ENCODE measurements at places on chromosomes 13 and 19.

- no peak for DNase-seq
These were observed 61.2 kb upstream of the FRY start for GRCh38 chr13:31970231-31970930.

DNA sequence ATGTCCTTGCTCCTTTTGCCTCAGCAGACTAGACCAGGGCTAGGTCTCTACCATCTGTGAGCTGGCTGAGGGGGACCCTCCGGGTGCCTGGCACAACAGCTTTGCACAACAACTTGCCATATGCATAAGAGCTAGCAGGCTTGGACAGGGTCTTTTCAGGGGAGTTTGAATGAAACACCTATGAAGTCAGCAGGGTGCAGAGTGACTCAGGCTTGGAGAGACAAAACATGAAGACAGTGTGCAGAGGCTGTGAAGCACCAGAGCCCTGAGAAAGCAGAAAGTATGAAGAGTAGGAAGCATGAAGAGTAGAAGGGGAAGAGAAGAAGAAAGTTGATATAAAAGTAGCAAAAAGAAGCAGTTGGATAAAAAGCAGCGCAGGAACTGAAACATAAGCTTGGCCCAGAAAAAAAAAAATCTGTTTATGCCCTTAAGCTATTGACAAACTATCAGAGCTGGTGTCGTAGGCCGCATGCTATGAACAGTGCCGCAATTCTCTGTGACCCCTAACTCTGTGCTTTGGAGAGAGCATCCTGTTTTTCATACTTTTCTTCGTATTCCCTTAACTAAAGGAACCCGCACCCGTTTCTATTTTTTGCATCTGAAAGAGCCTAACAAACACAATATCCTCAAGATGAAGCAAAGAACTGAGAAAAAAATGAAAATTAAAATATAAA is 52.7 kb upstream of the FAM216B start:
- DNase-seq = no peak

DNA sequence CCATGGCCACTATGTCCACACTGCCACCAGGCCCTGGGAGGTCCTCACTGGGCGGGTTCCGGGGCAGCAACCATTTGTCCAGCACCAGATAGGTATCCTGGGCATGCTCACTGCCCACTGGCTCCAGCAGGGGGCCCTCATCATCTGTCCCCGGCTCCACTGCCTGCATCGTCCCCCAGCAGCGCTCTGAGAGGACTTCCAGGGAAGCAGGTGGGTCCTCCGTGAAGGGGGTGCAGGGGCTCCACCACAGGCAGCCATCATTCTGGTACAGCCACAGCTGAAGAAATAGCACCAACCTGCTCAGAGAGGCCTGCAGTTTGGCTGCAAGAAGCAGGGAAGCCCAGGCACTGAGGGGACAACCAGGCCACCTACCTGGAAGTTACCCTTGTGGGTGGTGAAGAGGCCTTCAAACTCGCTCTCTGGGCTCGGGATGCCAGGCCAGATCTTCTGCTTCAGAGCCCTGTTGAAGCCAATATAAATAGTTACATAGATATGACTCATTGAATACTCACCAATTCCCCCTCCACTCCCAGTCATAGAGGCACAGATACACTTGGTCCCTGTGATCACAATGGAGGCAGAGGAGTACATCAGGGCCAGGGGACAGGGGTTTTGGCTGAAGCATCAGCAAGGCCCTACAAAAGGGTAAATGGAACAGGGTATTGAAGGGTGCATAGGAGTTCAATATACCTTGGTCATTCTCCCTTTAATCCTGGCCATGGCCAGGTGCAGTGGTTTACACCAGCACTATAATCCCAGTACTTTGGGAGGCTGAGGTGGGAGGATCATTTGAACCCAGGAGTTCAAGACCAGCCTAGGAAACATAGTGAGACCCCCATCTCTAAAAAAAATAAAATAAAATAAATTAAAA is 4.1 kb downstream of the SWSAP1 start:
- DNase-seq = peak; percentile 49

DNA sequence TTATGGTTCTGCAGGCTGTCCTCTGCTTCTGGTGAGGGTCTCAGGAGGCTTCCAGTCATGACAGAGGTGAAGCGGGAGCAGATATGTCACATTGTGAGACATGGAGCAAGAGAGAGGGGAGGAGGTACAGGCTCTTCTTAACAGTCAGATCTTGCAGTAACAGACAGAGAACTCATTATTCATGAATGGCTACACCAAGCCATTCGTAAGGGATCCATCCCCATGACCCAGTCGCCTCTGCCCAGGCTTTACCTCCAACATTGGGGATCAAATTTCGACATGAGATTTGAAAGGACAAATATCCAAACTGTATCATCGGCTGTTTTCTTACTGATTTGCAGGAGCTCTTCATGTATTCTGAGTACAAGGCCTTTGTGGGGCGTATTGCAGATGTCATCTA is 21.7 kb downstream of the ZNF507 start:
- no peak for DNase-seq

DNA sequence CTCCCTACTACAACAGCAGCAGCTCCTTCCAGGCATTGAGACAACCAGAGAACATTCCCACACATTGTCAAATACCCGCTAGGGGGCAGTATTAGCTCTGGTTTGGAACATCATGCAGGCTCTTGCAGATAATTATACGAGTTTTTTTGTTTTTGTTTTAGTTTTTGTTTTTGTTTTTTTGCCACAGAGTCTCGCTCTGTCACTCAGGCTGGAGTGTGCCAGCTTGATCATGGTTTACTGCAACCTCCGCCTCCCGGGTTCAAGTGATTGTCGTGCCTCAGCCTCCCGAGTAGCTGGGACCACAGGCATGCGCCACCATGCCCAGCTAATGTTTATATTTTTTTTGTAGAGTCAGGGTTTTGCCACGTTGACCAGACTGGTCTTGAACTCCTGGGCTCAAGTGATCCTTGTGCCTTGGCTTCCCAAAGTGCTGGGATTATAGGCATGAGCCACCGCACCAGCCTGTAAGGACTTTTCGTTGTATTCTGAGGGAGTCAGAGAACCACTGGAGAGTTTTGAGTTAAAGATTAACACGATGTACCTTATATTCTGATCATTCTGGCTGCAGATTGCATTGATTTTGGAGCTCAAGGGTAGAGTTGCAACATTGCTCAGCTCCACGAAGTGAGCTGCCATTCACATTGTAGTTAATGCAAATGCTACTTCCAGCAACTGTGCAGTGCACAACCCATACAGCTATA is 41.7 kb upstream of the CEACAM20 start:
- DNase-seq = peak; percentile 74

DNA sequence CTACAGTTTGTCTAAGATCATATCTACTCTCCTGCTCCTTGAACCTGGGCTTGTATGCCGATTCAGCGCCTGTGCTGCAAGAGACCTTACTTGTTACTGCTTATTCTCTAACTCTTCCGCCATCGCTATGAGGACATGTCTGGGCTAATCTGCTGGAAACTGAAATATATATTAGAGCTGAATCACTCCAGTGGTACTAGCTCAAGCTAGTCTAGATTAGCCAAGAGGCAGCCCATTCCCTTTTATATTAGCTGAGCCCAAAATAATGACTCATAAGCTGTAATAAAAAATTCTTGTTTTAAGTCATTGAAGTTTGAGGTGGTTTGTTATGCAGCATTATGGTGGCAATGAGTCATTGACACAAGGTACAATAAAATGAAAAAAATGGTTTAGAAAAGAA is 52.8 kb downstream of the SLC6A16 start:
- DNase-seq = no peak

- no peak for DNase-seq
These were observed 51.3 kb downstream of the RAB20 start for GRCh38 chr13:110509971-110510786.

All from NCI-H146 (cell line).